ENCODE measurements at places on chromosomes 1 and 21.

- no peak for DNase-seq
Measured at GRCh38 chr1:22930240-22930912, 42.3 kb downstream of the LACTBL1 start.

DNA sequence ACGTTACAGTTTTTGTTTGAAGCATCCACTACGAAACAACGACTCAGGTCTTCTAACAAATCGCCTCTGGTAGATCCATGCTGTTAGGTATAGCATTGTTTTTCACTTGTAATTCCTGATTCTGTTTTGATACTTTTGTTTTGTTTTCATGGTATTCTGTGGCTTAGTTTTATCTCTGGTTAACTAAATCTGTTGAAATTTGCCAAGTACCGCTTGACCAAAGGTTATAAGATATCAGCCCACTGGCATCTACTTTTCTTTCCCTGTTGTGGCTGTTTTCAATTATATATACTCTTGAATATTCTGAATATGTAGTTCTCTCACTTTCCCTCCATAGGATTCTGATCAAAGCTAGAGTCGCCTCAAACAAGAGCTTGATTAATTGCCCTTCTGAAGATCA is 274.8 kb upstream of the C1orf105 start:
- no peak for DNase-seq

DNA sequence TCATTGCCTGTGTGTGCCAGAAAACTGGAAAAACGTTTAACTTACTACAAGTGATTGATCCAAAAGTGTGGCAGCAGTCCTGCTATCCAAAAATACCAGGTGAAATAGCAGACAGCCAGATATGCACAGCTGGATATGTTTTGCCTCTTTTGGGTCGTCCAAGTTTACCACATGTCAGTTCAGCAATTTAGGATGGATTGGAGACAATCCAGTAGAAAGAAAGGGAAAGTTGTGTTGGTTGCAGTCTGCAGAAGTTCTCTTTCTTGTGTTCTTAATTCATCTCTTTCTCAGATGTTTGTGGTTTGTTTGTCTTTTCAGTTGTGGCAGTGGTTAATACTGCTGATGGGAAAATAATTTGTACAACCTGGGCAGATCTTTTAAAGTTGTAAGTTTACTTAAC is 645.0 kb downstream of the PTPRC start:
- DNase-seq: no peak

- DNase-seq: peak; percentile 86
Measured at GRCh38 chr1:232627645-232628334, 2.1 kb downstream of the SIPA1L2 start.

DNA sequence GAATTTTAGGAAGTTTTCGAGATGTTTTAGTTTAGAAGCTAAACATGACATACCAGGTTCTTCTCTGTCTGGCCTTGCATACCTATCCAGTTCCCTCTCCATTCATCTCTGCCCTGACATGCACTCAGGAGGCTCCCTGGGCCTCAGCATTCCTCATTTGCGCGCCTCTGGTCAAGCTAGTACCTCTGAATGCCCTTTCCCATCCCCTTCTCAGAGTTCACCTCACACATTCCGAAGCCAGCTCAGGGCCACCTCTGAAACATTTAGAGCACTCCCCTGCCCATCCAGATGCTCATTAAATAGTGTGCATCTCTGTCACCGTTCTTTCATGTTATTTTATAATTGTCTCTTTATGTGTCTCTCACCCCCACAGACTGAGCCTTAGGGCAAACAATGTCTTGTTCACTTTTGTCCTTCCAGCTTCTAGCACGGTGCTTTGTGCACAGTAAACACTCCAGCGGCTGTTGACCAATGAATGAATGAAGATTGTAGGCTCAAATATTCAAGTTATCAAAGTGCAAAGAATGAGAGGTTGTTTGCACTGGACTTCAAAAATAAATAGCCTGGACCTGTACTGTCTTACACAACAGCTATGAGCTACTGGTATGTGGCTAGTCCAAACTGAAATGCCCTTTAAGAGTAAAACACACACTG is 1.2 kb upstream of the DHCR24 start:
- DNase-seq: no peak

- DNase-seq: no peak
Measured at GRCh38 chr1:200096774-200097173, 69.3 kb downstream of the NR5A2 start.

DNA sequence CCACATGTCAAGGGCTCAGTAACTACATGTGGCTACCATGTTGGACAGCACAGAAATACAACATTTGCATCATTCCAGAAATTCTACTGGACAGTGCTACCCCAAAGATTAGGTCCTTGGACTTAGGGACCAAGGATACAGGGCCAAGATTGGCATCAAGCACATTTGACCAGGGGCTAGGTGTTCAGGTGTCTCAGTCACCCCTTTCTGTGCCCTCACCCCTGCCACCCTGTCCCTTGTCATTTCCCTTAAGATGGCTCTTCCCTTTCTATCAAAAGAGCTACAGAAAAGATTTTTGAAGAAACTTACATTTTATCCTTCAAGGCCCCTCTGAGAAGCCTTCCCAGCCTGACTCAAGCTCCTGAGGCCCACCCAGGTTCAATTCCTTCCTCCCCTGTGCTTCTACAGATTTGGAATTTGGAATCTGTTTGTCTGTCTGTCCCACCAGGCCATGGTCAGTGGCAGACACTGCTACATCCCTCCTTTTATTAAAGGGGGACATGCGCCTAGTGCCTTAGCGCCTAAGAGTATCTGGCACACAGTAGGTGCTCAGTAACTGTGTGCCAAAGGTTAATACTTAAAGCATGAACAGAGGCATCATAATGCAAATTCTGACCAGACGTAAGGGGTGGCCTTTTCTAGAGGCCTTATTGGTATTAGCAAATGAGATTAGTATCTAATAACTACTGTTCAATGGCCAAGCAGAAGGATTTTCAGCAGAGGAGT is 21.4 kb downstream of the CSF1 start:
- no peak for DNase-seq

GRCh38 chr21:25895565-25896205 is 160.9 kb downstream of the GABPA start:
- DNase-seq: peak; percentile 78

GRCh38 chr21:41641510-41641815 is 125.4 kb downstream of the RIPK4 start:
- no peak for DNase-seq

- no peak for DNase-seq
Measured at GRCh38 chr1:119787776-119788175, 19.1 kb upstream of the HMGCS2 start.

DNA sequence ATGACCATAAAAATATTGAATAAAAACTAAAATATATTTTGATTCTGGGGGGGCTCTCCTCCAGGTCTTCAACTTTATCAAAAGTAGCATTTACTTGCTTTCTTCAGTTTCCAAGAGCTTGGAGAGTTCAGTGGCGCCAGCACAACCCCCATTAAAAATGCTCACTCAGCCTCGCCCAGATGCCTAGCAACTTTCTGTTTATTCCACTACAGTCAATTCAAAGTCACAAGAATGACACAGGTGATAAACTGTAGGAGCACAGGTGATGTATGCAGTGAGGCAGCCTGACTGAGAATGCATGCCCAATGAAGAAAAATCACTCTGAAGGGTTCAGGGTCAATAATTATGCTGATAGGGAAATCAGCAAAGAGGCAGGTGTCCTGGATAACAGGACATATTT is 159.4 kb upstream of the ATP1B1 start:
- DNase-seq: no peak

GRCh38 chr21:37172646-37173045 is 94.5 kb downstream of the VPS26C start:
- DNase-seq: no peak

GRCh38 chr1:248599396-248599795 is 1.9 kb upstream of the OR2T10 start:
- no peak for DNase-seq

DNA sequence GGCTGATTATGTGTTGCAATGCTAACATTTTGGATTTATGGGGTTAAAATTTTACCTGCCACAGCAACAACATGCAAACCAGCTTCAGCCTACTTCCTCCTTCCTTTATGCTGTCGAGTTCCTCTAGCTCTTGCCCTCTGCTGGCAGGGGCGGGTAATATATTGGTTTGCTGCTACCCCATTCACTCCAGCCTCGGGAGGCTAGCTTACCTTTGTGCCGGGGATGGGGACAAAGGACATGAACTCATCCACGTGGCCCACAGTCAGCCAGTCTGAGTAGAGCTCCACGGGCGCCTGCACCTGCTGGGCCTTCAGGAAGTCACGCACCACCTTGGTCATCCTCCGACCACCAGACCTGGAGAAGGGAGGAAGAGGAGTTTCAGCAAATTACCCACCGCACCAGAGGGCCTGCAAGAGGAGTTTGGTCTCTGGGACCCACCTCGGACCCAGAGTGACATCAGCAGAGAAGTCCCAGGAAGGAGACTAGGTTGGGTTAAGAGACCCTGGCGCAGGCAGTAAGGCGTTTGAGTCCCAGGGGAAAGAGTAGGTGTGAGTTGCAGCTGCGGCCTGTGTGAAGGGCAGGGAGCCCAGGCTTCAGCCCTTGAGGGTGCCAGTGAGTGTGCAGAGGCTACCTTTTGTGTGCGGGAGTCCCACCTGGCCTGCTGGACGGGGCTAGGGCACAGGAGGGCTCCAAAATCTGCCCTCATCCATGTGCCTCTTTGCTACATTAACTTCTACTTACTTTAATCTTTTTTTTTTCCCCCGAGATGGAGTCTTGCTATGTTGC is 21.8 kb upstream of the SDHB start:
- no peak for DNase-seq

GRCh38 chr1:7220007-7220406 is 434.8 kb downstream of the CAMTA1 start:
- no peak for DNase-seq

DNA sequence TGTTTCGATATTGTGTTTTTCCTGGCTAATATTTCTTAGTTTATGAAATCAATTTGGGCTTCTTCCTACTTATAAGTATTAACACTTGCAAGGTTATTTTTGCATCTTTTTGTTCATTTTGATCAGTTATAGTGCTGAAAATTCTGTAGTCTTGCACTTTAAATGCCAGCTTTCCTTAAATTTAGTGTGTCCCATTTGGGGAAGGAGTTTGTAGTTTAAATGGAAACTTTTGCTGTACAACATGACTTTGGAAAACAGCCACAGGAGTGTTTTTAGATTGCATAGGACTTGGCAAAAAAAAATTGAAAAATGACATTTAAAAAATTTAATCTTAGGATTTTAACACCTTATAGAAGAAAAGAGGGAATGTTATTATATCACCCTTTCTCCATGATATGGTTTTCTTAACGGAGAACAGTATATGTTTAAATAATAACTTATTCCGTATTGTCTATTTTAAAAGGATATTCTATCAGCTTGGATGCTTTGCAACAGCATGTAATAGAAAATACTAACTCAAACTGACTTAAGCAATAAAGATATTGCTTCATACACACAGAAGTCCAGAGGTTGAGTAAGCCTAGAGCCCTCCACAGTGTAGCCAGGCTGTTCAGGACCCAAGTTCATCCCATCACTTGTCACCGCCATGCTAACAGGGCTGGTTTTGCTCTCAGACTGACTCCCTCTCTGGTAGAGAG is 53.8 kb downstream of the LYPLAL1 start:
- no peak for DNase-seq

- no peak for DNase-seq
Measured at GRCh38 chr1:63813829-63814277, 40.0 kb downstream of the ROR1 start.

GRCh38 chr1:79304131-79304530 is 297.6 kb upstream of the ADGRL4 start:
- DNase-seq: no peak

GRCh38 chr1:111214074-111214801 is 13.3 kb upstream of the CHI3L2 start:
- DNase-seq: no peak

DNA sequence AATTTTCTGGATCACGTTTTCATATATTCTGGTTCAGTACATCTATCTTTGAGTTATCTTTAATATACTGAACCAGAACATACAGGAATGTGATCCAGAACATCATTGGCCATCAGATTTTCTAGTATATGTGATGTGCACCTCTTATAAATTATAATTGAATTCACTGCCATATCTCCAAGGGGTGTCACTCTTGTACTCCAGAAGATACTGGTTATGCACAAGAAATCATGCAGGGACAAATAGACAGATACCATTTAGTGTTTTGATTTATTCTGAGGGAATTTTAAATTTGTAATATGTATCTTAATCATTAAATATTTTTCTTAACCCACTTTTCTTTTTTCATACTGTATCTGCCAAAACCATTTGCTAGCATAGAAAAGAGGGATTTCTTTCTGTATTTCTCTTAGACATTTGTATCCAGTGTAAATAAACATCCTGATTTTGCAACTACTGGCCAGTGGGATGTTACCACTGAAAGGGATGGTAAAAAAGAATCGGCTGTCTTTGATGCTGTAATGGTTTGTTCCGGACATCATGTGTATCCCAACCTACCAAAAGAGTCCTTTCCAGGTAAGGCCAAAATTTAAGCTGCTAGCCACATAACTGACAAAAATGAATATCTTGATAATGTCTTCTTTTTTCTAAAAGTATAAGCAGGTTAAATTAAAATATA is 16.7 kb downstream of the FMO3 start:
- no peak for DNase-seq

GRCh38 chr1:234745844-234746797 is 136.1 kb upstream of the IRF2BP2 start:
- peak; percentile 76 for DNase-seq

DNA sequence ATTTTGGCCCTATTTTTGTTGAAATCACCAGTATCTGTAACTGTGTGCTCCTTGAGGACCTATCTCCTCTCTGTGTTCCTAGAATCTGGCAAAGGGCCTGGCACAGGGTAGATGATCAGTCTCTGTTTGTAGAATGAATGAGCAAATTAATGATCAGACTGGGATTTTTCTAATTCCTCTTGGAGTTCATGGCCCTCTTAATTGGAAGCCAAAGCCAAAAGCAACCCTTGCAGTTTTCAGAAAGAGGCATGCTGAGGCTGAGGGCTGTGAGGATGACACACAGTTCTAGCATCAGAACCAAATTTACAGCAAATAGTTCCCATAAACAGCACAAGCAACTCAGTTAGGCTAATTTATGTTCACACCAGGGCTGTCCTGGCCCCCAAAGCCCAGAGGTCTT is 111.1 kb upstream of the BEND5 start:
- no peak for DNase-seq

- peak; percentile 62 for DNase-seq
Measured at GRCh38 chr1:205477759-205478247, 22.0 kb upstream of the BLACAT1 start.

GRCh38 chr1:42085596-42085995 is 67.6 kb upstream of the GUCA2B start:
- DNase-seq: no peak

DNA sequence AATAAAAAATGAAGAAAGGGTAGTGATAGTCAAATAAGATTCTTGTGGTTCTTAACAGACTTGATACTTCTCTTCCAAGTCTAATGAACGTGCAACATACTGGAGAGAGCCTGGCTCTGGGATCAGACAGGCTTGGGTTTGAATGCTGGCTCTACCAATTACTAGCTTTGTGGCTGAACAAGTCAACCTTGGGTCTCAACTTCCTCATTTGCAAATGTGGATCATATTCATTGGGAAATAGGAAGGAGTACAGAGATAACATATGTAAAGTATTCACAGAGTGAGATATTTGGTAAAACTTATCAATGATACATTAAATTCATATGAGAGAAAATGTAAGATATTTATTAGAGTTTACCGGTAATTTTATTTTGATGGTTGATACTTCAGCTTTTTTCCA is 2.0 kb downstream of the EDEM3 start:
- DNase-seq: no peak
